ENCODE measurements at places on chromosomes 3 and 15. TPM values are rescaled to one million over a fixed set of nuclear protein-coding genes. Genes with fewer than 3 reads are reported as not detected.

RASGRP1 gene
- total RNA-seq: 1.3 TPM

TEX55 gene
- not detected for total RNA-seq

ADPRH gene
- 10.9 TPM for total RNA-seq

LTF gene
- 282 TPM for total RNA-seq

COLQ gene
- total RNA-seq: 3.3 TPM

HMCES gene
- total RNA-seq: 40.5 TPM

CSPG4 gene
- 17.0 TPM for total RNA-seq

MKRN2OS gene
- not detected for total RNA-seq

LSAMP gene
- total RNA-seq: 3.8 TPM

SUCNR1 gene
- total RNA-seq: 1.6 TPM

CKMT1B gene
- total RNA-seq: not detected

GRM7 gene
- 0.59 TPM for total RNA-seq
